ENCODE measurements at places on chromosomes 7 and 10. TPM values are rescaled to one million over a fixed set of nuclear protein-coding genes. Genes with fewer than 3 reads are reported as not detected.

The HOXA7 gene
- total RNA-seq: not detected

The TDRD1 gene
- total RNA-seq: 0.08 TPM

The ASB10 gene
- not detected for total RNA-seq

- no peak for DNase-seq
- H3K36me3 ChIP-seq: no peaks in the 10 kb centered on the region
- no peaks in the 10 kb centered on the region for H3K4me1 ChIP-seq
Measured at GRCh38 chr10:29370097-29371092, 81.5 kb downstream of the LYZL1 start.

All from activated naive CD8-positive, alpha-beta T cell treated with anti-CD3 and anti-CD28 coated beads, Interleukin-2, amount 10 ng/mL, durations not matched to agents 7 days and 5 days (primary cell).